Left lung (tissue), 14 donors: ENCODE measurements at places on chromosomes 5 and 9. TPM values are rescaled to one million over a fixed set of nuclear protein-coding genes. Genes with fewer than 3 reads are reported as not detected.

DNA sequence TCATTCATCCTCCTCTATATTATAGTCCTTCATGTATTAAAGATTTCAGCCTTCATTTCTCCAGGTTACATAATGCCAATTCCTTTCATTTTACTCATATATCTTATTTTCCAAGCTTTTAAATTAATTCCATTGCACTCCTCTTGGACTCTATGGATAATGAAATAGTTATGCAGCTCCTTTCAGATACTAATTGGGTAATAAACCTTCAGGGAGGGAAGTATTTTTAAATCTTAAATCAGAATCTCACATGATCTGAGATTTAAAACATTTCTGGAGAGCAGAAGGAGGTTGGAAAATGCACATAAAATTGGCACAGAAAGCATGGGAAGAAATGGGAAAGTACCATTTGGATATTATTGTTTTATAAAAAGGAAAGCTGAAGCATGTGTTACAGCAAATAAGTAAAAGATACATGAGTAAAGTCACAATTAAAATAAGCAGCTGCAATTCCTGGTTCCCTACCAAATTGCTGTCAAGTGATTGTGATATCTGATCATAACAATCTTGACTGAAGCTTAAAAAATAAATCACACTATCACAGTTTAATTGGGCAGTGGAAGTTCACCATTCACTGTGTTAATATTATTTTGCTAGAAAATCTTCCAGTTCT, 257.9 kb upstream of the NREP start:
- peak; percentile 46 for DNase-seq

GRCh38 chr9:136787690-136788400, 3.3 kb upstream of the TMEM141 start:
- no peak for DNase-seq

The SLC28A3 gene
- total RNA-seq: 1.2 TPM

DNA sequence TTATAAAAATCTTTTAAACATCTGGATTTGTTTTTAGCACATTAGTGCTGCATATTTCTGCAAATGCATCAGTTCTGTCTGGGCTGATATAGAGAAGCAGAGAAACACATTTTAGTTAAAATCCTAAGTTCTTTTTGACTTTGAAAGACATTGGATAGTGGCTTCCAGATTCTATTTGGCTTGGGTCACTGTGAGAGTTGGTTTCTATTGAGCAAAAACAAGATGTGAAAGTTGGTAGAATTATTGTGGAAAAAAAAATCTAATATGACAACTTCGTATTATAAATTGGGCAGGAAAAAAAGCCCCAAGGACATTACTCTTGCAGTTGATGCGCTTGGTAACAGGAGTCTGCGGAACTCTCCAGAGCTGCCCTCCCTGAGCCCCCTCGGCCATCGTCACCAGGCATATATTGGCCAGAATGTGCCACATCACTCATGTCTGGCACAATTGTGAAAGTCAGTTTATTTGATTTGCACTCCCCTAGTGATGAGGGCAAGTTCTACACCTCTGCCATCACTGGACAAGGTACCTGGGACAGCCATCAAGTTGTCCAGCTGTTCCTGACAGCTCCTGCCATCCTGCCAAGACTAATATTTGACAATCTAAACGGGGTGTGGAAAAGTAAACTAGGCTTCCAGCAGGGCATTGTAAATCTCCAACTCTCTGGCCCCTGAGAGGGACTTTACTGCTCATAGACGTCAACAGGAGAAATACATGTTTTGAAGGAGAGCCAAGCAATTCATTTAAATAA, 334.5 kb downstream of the TENT4A start:
- no peak for DNase-seq

GRCh38 chr5:62969409-62970120, 390.9 kb downstream of the LRRC70 start:
- no peak for DNase-seq

DNA sequence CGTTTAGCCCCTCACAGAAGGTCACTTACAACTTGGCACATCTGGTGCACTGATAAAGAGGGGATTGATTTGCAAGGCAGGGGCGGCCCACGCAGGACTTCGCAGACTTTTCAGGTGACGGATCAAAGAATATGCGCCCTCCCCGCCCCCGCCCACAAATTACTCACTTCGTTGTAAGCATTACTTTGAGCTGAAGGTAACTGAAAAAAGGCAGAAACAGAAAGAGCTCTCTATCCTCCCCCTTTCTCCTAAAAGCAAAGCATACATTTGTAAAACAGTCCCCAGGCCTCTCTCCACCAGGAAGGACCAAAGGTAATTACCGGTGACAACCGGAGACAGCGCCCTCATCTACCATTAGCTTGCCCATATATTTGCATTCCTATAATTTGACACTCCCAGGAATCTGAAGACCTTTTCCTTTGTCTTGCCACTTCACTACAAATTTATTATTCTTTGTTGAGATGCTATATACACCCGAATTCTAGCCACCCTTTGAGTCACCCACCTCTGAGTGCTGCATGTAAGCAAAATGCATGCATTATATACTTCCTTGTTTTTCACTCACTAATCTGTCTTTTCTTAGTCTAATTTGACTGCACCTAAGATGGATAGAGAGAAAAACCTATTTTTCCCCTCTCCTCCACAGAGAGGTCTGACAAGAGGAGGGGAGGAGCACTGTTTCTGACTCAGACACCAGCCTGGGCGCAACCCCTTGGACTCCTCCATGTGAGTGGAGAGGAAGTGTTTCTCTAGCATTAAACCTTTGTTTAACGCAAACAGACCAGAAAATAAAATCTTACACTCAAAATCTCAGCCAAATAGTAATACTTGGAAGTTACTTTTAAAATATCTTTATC, 74.7 kb upstream of the SPIN1 start:
- DNase-seq: no peak

- no peak for DNase-seq
These were observed 36.7 kb downstream of the SARDH start for GRCh38 chr9:133701321-133701980.

DNA sequence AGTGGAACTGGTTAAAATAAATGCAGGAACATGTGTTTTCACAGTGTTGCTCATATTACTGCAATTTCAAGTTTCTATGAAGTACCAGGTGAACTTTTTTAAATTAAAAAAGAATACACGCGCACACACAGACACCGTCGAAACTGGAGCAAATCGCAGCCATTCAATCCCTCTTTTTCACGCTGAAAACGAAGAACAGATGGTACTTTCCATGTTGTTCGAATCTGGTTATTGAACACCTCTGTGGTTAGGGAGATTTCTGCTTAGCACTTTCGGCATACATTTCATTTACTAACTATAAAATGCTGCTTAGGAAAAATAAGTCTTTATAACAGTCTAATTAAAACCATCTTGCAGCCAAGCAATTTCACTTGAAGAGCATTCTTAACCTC, 6.8 kb downstream of the ZNF608 start:
- no peak for DNase-seq

DNA sequence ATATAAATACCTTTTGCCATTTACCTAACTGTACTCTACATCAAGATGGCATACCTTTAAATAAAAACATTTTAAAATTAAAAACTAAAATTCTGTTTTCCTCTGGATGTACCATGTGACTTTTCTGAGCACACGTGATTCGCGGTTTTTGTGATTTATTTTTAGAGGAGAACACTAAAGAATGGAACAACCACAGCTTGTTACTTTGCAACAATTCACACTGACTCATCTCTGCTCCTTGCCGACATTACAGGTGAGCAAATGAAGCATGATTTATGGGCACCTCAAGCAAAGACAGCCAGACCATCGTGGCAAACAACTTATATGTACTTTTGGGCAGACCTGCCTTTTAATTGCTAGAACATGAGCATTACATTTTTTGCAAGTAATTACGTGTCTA, 61.3 kb downstream of the GDA start:
- DNase-seq: no peak

DNA sequence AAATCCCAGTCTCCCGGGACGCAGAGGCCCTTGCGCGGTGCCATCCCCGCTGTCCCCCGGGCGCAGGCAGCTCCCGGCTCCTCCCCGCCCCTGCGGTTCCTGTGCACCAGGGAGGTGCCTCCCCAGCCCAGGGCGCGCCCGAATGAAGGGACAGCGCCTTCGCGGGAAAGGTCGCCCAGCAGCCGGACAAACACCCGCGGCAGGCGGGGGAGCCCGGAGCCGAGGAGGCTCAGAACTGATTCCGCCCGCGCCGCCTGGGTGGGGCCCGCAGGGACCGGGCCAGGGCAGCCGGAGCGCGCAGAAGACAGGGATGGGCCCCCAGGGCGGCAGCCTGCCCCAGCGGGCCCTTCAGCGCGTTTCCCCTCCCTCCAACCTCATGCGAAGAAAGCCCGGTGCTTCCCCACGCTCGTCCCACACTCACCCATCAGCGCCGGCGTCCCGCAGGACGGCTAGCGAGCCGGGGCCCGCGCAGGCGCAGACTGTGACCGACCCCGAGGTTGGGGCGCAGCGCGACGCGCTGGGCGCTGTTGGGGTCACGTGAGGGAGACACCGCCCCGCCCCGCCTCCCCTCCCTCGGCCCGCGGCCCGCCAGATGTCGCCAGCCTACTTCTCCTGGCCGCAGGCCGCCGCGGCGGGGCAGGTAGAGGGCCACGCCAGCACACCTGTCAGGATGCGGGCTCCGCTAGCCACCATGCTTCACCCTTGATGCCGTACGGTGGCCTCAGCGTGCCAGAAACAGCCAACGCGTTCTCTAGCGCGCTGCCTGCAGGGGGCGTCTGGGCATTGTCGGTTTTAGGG, at the start of gene SLC25A51:
TSS of gene SLC25A51 (minus strand) at position 481 of the 798 bp plus-strand sequence. CDS start 15,577 bp downstream, outside the sequence.
- DNase-seq: peak; percentile 95

DNA sequence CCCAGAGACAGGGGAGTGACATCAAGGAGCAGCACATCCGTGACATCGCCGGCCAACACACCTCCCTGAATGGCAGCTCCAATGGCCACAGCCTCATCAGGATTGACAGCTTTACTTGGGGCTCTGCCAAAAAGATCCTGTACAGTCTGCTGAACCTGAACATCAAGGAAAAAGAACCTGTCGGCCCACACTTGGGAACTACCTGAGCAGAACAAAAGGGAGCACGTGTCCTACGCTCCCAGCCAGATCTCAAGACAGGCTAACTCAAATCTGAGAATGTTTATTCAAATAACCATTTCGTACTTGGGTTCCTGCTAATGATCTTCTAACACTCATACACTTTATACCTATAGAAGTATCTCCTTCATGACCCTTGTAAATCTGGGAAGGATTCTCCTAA, 15.3 kb downstream of the HSPA9 start:
- no peak for DNase-seq
